ENCODE measurements at places on chromosomes 12 and 14.

DNA sequence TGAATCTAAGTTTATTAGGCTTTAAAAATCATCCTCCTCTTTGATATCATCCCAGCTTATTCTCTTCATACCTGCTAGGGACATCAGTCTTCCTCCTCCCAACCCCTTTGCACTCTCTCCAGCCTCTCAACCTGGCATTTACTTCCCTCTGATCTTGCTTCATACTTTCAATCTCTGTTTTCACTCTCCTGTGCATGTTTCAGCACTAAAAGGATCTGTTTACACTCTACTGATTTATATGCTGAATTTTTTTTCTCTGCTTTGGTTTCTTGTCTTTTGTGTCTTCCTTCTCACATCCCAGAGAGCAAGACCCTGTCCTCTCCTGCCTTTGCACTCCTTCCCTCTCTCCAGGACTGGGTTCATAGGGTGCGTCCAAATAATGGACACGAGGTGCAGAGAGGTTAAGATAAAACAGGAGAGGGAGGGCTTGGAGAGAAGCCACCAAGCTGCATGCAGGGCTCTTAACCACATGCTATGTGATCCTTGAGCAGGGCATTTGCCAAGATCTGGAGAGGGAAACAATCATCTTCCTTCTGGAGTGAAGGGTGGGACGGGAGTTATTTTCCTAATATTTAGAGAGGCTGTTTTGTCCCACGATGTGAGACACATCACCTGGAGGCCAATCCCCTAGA, 3.0 kb upstream of the CISTR start:
- peak; percentile 66 for DNase-seq

- no peak for DNase-seq
Observed at GRCh38 chr12:102043928-102044327, 17.9 kb downstream of the WASHC3 start.

DNA sequence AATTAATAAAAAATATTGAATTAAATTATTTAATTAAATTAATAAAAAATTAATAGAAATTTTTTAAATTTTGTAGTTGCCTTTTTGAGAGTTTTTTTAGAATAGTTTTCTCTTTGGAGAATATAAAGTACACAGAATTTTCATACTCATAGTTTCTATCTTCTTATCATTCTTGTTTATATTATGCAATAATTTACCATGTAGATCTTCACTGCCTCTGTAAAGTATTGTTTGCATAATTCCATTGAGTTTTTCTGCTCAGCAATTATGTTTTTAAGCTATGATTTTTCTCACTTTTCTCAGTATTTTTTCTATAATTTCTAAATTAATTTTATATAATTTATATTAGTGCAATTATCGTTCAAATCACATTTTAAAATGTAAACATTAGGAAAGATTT, 50.6 kb upstream of the OXA1L start:
- no peak for DNase-seq

DNA sequence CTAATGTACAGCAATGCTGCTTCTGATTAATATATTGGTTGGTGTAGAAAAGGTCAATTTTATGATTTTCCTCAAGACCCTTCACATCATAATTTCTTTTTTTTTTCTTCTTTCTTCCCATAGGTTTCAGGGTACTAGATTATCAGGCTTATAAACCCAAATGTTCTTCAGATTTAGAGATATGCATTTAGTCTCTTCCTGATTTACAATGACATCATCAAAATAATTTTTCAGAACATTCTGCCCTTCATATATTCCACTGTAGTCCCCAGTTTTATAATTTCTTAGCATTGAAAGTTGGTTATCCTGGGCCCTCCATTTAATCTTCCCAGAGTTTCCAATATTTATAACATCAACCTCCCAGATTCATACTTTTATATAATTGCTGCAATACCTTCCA, 226.7 kb upstream of the LRFN5 start:
- no peak for DNase-seq

DNA sequence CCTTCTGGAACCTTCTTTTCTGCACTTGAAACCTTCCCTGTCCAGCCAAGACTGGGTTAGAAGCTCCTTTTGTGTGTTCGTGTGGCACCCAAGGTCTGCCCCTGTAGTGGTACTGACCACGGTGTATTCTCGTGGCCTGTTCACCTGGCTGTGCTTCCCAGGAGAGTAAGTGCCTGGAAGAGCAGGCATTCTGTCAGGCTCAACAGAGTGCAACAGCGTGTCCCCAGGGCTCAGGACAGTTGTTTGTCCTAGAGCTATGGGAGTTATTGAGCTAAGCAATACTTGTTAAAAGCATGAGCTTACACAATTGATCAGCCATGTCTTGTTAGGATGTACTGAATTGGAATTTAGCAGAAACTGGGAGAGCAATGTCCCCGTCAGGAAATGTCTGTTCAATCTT, 12.9 kb upstream of the SLC38A2 start:
- DNase-seq = peak; percentile 37

DNA sequence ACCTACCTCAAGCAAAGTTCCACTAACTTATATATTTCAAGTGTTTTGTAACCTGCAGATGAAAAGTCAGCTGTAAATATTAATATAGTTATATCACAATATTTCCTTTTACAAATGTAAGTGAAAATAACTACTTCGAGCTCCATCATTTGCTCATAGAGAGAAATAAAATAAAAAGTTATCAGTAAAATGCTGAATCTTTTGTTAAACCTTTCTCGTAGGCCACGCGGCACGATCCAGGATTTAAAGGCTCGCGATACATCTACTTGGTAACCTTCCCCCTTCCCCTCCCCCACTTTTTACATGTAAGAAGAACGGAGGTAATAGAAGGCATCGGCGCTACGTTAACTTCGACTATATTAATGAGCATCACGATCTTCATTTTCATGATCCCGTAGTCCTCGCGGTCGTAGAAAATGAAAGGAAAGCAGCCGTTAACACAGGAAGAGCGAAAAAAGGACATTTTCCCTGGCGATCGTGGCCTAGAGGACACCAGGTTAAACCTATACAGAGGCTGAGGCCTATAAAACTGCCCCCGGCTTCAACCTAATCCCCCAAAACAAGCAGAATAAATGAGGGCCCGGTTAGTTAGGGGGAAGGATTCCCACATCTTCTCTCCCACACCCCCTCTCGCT, 508 bp downstream of the HNRNPC start:
- DNase-seq = peak; percentile 82
